ENCODE measurements at places on chromosomes 4 and X.

DNA sequence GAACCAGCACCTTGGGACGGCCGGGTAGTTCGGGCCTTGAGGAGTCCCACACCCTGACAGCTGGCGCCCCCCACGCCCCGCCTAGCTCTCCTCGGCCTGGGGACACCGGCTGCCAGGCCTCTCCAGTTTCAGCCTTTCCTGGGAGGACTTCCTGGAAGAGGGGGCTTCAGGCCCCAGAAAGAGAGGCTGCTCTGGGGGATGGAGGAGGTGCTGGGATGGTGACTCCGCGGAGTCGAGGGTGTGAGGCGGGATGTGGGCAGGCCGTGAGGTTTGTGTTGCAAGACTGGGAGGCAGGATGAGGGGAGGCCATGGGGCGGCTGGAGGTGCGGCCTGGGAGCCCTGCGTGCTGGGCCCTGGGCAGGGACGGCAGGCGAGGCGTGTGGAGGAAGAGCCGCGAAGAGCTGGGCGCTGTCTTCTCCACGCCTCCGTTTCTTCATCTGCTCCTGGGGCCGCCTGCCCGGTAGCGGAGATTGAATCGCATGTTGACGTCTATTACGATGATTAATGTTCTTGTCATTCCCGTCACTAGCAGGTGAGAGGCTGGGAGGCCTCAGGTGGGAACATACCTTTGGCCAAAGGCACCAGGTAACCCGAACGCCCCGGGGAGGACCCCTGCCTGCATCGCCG lies 918 bp upstream of the FGFRL1 start:
- peak; percentile 72 for DNase-seq

GRCh38 chrX:68440940-68441339 lies 7.6 kb upstream of the OPHN1 start:
- DNase-seq: no peak

DNA sequence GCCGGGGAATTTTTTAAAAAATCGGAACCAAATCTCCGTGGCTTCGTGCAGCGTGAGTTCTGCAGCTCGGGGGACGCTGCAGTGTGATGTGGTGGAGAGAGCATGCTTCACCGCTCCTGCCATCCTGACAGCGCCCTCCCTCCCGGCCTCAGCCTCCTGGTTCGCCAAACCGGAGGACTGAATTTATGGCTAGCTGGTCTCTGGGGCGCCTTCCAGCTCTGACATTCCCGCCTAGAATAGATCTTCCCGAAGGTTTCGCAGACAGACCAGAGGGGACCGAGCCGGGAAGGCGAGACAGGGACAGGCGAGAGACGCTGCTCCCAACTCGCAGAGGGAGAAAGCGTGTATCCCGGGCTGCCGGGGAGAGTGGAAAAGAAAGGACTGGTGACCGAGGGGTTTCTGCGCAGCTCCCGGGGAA lies 25.9 kb downstream of the HOPX start:
- no peak for DNase-seq

GRCh38 chr4:26839534-26839951 lies 21.1 kb upstream of the STIM2 start:
- no peak for DNase-seq

DNA sequence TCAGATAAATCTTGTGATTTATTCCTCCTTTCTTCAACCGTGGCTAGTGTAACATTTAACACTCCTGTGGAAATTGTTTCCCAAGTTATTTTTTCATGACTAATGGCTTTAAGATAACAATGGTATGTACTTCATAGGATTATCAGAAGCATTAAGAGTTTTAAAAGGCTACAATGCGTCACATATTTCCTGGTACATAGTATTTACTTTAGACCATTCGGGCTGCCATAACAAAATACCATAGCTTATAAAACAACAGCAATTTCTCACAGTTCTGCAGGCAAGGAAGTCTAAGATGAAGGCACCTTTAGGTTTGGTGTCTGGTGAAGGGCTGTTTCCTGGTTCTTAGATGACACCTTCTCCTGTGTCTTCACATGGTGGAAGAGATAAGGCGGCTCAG lies 158.6 kb downstream of the PAPSS1 start:
- no peak for DNase-seq

GRCh38 chr4:65880594-65880993 lies 210.3 kb upstream of the EPHA5 start:
- DNase-seq: no peak

DNA sequence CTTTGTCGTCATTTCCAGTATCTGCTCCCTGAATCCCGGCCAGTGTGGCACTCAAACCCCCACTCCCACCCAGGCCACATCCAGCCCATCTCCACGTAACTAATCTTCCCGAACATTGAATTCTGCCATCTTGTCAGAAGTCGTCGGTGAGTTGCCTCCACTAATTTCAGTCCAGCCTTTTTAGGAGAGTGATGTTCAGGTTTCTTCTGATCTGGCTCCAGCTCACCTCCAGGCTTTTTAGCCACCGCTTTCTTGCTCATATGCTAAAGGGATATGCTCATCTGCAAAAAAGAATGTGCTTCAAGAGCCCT lies 1.3 kb downstream of the TMEM165 start:
- no peak for DNase-seq

DNA sequence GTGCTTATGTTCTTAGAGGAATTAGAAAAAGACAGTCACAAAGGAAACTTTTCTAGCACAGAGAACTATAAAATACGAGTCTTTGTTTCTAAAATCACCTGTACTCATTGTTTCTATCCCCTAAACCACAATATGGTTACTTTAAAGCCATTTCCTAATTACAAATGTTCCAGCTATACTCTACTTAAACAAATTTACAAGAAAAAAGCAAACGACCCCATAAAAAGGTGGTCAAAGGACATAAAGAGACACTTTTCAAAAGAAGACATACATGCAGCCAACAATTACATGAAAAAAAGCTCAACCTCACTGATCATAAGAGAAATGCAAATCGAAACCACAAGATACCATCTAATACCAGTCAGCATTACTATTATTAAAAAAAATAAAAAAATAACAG lies 447.3 kb downstream of the RAB28 start:
- DNase-seq: no peak

DNA sequence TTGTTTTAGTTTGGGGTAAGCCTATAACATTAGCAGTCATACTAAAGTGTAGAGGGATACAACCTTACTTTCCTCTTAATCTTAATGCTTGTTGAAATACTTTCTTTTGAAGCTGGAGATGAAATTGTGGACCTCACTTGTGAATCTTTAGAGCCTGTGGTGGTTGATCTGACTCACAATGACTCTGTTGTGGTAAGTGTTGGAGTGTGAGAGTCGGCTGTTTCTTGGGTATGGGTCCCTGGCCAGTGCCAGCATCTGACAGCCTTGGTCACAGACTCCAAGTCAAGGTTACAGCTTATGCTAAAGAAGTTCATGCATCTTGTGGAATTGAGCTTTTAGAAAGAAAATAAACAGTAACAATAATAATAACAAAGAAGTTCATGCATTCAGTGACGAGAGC lies 31.6 kb downstream of the RNF4 start:
- DNase-seq: no peak

- no peak for DNase-seq
Observed at GRCh38 chrX:96984538-96984937, 100.8 kb downstream of the RPA4 start.

- DNase-seq: no peak
Observed at GRCh38 chr4:99151452-99151851, 7.4 kb upstream of the ADH4 start.

DNA sequence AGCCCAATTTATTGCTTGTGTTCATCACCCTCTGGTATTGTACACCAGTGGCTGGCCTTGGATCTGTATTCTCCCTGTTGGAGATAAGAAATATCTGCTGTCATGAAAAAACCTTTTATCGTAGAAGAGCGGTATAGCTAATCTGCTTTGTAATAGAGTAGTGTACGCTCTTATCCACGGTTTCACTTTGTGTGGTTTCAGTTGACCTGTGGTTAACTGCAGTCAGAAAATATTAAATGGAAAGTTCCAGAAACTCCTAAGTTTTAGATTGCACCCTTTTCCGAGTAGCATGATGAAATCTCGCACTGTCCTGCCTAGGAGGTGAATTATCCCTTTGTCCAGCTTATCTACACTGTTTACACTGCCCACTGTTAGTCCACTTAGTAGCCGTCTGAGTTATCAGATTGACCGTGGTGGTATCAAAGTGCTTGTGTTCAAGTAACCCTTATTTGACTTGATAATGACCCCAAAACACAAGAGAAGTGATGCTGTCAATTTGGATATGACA lies 42.4 kb downstream of the KDM6A start:
- DNase-seq: no peak

DNA sequence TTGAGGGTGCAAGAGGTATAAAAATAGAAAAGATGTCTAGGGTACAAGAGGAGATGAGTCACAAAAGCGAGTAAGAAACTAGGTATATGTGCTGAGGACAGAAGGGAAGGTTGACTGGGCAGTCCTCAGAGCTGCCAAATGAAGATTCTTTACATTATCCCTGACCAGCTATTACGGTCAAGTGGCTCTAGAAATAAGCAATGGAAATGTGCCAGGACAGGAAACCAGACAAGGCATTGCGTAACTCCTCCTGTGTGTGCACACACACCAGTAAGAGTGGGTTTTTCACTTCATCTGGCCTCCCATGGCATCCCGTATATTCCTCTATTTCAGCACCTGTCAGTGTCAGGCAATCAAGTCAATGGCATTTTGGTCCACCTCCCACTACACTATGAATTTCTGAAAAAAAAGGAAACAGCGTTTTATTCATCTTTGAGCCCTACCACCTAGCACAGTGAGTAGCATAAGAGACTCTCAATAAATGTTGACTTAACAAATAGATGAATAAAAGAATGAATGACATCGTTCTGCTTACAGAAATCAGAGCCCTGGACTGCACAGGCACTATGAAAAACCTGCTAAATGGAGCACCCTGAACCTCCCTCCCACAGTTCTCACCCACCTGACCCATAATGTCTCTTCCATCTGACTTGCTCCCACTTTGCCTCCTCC lies 62.6 kb upstream of the KLF3 start:
- no peak for DNase-seq

GRCh38 chr4:40335525-40335894 lies 377 bp downstream of the CHRNA9 start:
- DNase-seq: no peak

All from CD4-positive, alpha-beta T cell treated with Interleukin-12 subunit alpha and Interleukin-12 subunit beta, for 1 hour (primary cell).